ENCODE measurements at places on chromosomes 2 and 18.

GRCh38 chr2:233012301-233012971 is 620 bp downstream of the NGEF start:
- no peak for DNase-seq

GRCh38 chr2:174572556-174572955 is 25.0 kb downstream of the WIPF1 start:
- DNase-seq: no peak

DNA sequence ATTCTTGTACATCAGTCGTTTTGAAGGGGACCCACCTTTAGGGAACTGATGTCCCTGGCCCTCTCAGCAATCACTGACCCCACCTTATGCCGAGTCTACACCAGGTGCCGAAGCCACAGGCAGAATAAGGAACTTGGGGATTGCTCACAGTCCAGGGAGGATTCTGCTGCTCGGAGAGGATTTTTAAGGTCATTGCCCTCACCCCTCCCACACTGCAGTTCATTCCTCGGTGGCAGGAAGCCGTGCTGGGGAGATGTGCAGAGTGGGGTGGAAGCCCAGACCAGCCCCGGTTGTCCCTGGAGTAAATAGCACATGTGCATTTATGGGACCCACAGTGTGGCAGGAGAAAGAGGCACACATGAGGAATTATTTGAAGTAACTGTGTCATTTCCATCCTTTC is 50.4 kb downstream of the PLB1 start:
- no peak for DNase-seq

DNA sequence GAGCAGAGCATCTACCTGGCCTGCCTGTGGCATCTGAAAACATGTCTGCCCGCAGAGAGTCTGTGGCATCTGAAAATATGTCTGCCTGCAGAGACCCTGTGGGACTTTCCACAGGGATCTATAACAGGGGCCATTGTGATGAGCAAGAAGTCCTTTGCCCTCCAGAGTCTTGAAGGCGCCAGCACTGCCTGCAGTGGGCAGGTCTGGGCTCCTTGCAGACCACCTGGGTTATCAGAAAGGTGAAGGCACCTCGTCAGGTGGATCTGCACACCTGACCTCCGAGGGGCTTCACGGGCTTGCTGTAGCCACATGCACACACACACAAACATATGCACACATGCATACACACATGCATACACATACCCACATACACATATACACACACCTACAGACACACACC is 189.5 kb upstream of the HDAC4 start:
- no peak for DNase-seq

- no peak for DNase-seq
Measured at GRCh38 chr18:76981396-76981968, 151.1 kb downstream of the MBP start.

GRCh38 chr18:61815885-61816470 is 76.8 kb downstream of the RNF152 start:
- DNase-seq: no peak

DNA sequence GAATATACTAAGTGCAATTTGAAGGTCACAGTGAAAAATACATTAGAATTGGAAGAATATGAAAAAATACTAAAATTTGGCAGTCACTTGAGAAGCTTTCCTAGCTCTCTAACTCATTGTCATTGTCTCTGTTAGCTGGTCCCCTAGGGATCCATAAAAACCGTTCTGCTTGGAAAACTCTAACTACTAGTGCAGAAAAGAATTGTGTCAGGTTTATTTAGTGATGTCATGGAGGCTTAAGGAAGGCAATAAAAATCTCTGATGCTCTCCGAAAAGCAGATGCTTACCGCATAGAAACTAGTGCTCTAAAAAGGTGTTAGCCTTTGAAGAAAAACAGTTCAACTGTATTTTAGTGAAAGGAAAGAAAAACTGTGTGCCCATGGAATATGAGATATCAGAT is 150.1 kb upstream of the DLGAP1 start:
- no peak for DNase-seq

DNA sequence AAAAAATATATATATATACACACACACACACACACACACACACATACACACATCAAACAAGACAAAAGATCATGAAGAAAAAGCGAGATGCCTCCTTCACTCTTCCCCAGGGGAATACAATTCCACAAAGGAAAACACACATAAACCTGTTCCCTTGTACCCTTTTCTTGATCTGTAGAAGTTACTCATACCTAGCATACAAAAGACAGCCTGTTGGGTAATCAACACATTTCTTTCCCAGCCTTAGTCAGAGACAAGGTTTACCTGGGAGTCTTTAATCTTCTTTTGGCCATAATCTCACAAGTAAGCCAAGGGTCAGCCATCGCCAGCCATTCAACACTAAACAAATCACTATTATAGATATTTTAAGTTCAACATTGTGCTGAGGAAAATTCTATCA is 407.0 kb downstream of the SUCLG1 start:
- DNase-seq: no peak

DNA sequence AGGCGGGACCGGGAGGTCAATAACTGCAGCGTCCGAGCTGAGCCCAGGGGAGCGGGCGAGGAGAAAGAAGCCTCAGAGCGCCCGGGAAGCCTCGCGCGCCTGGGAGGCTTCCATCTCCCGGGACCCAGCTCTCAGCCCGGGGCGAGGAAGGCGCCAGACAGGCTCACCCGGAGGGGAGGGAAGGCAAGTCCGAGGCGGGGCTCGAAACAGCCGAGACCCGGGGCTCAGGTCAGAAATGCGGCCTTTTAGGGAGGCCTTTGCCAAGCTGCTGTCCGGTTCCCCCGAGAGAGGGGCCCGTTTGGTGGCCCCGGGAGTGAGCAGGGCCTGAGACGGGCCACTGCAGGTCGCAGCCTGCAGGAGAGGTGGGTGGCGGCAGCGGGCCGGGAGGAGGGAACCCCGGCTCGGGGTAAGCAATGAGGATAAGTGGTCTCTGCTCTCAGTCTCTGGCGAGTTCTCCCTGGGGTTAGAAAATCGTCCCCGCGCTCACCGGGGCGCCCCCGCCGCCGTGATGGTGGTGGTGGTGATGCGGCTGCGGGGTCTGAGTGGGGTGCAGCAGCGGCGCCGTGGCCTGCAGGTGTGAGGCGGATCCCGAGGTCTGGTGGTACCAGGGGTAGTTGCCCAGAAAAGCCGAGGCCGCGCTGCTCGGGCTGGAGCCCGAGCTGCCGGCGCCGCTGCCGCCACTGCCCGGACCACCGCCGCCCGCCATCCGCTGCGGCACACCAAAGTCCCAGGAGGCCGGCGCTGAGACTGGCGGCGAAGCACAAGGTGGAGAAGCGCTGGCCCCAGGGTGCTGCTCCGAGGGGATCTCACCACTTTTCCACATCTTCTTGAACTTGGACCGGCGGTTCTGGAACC is 2.4 kb downstream of the DLX2 start:
- no peak for DNase-seq

- no peak for DNase-seq
Measured at GRCh38 chr2:38586931-38587330, 15.8 kb downstream of the HNRNPLL start.

GRCh38 chr2:66517772-66518171 is 82.8 kb downstream of the MEIS1 start:
- no peak for DNase-seq

DNA sequence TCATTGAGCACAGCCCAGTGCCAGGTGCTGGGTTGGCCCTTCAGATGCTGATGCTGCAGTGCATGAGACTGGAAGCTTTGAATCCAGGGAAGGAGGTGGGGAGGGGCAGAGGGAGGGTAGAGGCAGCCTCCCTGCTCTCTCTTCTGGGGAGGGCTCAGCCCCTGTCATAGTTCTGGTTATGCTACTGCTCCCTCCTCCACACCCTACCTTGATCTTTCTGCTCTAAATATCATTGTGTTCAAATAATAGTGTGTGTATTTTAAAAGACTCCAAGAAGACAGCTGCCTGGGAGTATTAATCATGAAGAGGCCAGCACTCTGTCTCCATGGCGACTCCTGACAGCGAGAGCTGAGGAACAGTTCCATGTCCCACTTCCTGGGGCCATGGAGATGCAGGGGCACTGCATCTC is 3.8 kb upstream of the EGR4 start:
- no peak for DNase-seq

DNA sequence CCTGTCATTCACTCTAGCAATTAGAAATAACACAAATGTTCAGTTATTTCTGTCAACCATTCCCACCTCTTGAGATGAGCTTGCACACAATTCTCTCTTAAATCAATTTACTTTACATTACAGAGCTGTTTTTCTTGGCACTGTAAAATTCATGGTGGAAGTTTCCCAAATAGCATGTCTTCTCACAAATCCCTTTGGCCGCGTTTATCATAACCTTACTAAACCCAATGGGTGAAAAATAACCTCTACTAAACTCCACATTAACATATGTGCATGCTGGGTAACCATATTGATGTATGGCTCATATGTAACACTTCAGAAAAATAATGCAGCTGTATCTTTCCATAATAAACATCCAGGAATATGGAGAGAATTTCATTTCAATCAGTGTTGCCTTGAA is 75.5 kb upstream of the SULT1C3 start:
- no peak for DNase-seq

DNA sequence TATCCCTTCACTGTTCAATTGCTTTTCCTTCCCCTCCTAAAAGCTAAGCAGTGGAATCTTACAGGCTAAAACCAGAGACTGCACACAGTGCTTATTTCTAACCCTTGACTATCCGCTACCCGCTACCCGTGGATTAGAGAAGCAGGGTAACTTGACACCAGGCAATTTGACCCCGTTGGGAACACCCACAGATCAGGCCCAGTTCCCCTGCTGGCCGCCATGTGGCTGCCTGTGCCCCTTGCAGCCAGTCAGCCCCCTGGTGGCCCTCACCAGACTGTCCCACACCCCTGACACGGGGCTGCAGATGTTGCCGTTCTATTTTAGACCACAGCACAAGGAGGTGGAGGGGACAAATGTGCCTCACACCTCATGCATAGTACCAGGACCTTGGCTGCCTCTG is 74.8 kb downstream of the TXNL1 start:
- no peak for DNase-seq

DNA sequence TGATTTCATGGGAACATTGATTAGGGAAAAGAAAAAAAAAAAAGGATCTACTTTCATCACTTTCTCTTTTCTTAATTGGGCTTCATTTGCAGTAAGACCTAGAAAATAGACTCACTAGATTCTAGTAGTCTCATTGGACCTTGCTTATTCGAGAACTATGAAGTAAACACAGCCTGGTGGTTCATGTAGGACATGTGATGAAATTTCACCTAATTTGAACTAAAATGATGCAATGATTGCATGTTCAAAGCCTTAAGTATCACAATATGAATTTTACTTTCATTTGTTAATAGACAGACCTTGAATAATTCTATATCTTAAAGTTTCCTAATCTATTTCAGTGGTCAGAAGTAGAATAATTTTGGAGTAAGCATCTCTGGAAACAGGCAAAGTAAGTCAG is 688.9 kb upstream of the NRXN1 start:
- DNase-seq: no peak

DNA sequence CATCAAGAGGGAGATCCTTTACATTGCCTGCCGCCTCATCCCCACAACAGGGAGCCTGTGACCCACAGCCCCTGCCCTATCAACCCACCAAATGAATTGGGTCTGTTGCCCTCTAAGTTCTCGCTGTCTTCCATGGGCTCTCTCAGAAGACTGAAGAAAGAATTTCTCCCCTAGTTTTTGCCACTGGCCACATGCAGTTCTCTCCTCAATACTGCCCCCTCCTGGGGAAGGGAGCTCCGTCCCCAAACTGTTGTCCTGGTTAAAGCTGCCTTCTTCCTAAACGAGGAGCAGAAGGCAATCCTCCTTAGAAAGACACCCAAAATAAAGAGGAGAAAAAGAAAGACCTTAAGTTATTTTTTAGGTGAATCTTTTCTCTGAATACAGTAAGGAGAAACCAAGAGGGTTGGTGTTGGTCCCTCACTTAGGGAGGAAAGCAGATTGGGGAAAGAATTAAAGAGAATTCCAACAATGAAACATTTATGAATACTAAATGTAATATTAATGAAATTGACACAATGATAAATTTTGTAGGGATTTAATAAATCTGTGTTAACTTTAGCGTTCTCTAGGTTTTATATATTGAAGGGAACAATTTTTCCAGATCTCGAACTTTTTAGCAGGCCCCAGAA is 31.1 kb upstream of the SATB2 start:
- peak; percentile 39 for DNase-seq

DNA sequence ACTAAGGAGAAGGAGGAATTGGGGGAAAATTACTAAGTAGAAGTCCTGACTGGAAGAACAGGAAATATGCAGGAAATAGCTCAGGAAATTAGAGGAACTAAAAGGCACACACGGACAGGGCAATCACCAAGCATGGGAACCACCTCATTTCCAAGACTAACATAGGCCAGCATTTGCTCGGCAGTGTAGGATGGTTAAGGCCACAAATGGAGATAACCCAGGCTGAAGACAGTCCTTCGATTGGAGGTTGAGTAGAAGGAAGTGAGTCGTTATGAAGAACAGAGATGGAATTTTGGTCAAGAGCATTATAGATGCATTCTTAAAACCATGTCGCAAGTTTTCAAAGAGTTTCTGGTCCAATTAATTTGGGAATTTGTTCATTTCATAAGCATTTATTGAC is 401.4 kb downstream of the ALK start:
- no peak for DNase-seq

GRCh38 chr18:59823596-59824195 is 76.1 kb upstream of the PMAIP1 start:
- DNase-seq: no peak

- DNase-seq: no peak
Measured at GRCh38 chr18:12640881-12641200, 17.1 kb downstream of the SPIRE1 start.

GRCh38 chr2:24199968-24200590 is 25.2 kb downstream of the FAM228A start:
- DNase-seq: no peak

DNA sequence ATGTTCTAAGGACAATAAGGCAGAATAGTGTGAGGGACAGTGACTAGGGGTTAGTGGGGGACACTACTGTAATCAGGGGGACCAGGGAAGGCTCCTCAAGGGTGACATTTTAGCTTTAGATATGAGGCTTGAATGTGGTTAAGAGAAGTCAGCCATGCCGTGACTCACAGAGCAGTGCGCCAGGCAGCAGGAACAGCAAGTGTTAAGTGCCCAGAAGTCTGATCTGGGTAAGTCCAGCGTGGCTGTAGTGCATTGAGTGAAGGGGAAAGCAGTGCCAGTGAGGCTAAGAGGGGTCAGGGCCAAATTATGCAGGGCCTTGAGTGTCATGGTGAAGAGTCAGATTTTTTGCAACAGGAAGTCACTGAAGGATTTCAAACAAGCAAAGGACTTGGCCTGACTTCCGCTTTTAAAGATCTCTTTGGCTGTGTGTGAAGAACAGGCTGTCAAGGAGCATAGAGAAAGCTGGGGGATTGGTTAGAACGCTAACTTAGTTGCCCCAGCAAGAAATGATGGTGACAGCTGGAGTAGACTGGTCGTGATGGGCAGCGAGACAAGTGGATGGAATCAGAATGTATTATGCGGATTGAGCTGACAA is 151.5 kb downstream of the MSH2 start:
- DNase-seq: no peak

DNA sequence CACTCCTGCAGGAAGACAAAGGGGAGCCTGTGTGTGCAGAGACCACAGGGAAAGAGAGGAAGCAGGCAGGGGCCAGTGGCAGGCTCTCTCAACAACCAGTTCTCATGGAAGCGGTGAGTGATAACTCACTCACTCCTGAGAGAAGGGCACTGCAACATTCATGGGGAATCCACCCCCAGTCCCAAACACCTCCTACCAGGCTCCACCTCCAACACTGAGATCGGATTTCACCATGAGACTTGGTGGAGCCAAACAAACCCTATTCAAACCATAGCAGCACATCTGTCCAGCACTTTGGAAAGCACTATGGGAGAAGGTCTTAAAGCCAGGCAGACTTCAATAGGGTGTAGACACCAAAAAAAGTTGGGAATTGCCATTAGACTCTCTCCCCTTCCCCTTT is 345.7 kb upstream of the SPRED2 start:
- DNase-seq: no peak

GRCh38 chr2:65366595-65367125 is 65.7 kb downstream of the SPRED2 start:
- DNase-seq: peak; percentile 16

All from activated CD4-positive, alpha-beta T cell treated with anti-CD3 and anti-CD28 coated beads for 24 hours (primary cell).